LNCaP clone FGC (cell line): ENCODE measurements at places on chromosomes 6 and 20.
A peak's percentile ranks its signal among the peaks of the same experiment; 100 is the strongest.

GRCh38 chr6:131894493-131895424 is 56.4 kb downstream of the CCN2 start:
- DNase-seq: no peak

GRCh38 chr20:2801286-2801728 is 880 bp upstream of the CPXM1 start:
- DNase-seq: no peak

- no peak for DNase-seq
These were observed 42.3 kb upstream of the ATXN1 start for GRCh38 chr6:16803294-16804200.

- DNase-seq: peak; percentile 15
These were observed 2.1 kb downstream of the RAET1E start for GRCh38 chr6:149895833-149896271.

DNA sequence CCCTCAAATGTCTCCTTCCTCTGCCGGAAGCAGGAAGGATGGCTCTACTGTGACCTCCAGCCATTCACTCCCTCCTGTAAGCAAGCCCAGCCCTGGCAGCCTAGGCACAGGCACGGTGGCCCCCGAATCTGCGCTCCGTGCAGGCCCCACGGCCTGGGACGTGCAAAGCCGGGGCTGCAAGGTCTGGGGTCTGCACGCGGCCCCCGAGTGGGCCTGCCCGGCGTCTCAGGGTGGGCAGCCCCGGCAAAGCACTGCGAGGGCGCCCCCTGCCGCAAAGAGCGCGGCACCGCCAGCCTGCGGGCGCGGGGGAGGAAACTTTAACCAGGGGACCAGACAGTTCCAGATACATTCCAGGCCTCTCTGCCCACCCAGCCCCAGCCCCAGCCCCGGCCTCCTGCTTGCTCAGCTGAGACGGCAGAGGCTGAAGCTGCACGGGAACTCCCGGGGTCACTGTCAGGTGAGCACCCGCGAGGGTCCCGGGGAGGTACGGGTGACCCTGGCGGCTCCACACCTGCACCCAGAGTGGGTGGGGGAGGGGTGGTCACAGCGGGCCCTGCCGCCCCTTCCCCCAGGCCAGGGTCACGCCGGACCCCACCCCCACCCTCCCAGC is 98.8 kb downstream of the ASXL1 start:
- DNase-seq: no peak

GRCh38 chr20:2446845-2447244 is 23.7 kb downstream of the SNRPB start:
- no peak for DNase-seq

- DNase-seq: no peak
These were observed 6.4 kb downstream of the HLA-DQB1 start for GRCh38 chr6:32659856-32660595.

- no peak for DNase-seq
These were observed at the start of gene ADAM33 for GRCh38 chr20:3681931-3682781. TSS of gene ADAM33 (minus strand) at chr20:3682010. CDS start at chr20:3682004, 6 bp downstream.

DNA sequence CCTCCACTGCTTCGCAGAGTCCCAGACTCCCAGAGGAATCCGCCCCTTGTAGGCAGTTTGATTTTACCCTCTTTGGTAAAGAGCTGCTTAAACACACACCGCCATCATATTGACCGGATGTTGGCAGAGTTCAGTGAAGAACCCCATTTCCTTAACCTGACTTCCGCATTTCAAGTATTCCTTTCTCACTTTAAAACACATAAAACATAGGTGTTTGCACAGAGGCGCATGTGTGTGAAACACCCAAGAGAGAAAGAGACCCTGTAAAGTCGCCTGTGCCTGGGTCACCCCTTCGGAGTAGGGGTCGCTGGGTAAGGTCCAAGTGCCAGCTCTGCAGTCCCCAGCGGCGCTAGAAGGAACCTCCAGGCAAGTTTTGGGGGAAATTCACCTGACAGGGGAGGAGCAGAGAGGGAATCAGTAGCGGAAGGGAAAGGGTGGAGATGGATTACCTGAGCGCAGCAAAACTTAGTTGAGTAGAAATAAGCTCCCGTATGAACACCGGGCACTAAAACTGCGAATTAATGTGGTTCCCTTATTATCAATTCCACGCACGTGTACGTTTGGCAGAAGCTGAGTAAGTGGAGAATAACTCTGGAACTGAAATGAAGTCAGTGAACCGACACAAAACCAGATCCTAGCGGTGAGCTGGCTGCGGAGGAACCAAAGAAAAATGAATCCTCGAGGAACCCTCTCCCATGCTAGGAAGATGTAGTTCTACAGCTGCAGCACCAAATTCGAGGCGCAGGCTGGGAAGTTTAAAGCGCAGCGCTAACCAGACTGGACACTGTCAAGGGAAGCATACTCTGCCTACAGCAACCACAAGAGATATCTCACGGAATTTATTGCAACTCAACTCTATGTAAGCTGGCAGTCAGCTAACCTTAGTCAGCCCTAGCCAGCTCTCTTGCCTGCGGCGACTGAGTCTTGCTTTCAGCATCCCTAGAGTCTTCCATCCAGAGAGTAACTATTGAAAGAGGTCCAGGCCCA is 3.5 kb upstream of the HTR1B start:
- no peak for DNase-seq

- DNase-seq: no peak
These were observed 57.0 kb downstream of the FAM50B start for GRCh38 chr6:3905945-3906845.

GRCh38 chr6:12026120-12026519 is 14.0 kb downstream of the HIVEP1 start:
- DNase-seq: no peak

DNA sequence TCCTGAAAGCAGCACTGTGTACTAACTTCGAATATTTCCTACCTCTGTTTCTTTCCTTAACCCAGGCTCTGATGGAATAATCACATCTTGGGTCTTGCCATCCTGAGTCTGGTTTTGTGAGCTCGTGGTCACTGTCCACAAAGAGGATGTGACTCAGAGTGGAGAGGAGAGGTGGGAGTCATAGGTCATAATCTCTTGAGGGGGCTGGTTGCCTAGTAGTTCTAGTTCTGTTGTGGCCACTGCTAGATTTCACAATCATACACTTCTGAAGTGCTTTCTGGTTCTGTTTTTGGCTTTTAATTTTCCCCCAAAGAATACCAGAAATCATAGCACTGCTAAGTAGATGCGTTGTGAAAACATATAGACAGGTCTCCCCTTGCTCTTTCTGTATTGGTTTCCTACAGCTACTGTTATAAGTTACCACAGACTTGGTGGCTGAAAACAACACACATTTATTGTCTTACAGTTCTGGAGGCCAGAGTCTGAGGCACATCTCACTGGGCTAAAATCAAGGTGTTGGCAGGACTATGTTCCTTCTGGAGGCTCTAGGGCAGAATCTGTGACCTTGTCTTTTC is 102.8 kb downstream of the NRSN1 start:
- no peak for DNase-seq

GRCh38 chr20:46938434-46938833 is 43.8 kb downstream of the EYA2 start:
- DNase-seq: no peak

DNA sequence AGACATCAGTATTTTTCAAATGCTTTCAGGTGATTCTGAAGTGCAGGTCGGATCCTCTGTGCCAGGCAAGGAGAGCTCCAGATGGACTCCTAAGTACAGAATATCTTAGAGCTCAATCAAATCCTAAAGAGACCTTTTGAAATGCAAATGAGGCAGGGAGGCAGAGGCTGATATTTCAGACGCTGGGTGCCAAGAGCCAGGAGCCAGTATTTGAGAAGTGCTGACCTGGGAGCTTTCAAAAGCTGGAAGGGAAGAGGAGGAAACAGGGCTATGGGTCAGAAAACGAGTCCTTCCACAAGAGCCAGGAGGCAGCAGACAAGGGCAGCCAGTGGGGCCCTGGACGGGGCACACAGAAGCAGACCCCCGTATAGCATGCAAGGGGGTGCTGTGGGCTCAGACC is 46.1 kb upstream of the DSN1 start:
- DNase-seq: peak; percentile 26

DNA sequence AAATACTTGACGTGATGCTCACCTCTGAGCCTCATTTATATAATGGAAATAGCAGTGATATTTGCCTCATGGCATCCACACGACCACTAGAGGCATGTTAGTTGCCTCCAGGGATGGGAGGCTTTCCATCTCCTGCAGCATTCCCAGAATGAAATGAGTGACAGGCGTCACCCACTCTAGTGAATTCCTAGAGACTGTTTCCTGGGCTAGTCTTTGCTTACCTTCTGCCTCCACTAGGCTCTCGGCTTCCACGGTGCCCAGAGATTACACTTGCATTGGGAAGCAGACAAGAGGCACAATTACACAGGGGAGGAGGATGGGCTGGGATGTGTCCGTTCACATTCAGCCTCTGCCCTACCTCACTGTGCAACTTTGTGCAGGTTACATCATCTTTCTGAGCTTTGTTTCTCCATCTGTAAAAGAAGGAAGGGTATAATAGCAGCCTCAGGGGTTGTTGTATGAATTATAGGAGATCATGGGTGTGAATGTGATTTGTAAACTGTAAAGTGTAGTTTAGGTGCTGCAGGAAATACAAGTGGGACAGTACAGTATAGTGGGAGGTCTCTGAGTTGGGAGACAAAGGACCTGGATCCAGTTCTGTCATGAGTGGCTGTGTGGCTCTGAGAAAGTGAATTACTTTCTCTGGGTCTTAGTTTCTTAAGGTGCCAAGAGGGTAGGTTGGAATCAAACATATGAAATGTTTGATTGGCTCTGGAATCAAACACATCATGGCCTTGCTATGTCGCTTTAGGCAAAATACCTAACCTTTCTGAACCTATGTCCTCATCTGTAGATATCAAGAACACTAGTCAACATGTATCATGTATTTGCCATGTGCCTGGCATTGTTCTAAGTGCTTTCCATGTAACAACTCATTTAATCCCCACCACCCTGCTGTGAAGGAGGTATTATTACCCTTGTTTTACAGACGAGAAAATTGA is 3.6 kb upstream of the VSTM2L start:
- no peak for DNase-seq

DNA sequence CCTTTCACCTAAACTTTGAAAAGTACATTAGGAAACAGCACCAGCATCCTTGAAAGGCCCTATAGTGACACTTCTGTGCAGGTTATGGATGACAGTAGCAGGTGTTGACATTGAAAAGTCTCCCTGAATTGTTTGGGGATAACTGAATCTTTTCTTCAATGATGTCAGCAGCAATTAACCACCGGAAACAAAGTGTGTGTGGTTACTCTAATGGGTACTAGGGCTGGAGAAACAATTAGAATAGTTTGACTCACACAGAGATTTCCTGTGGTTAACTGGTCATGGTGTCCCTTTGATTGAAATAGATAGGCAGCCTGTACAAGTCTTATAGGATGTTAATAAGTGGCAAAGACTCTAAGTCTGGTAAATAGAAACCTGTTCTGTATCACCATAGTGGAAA is 189.1 kb downstream of the TBX18 start:
- DNase-seq: no peak

GRCh38 chr6:42777126-42777822 is 4.6 kb upstream of the BICRAL start:
- no peak for DNase-seq

DNA sequence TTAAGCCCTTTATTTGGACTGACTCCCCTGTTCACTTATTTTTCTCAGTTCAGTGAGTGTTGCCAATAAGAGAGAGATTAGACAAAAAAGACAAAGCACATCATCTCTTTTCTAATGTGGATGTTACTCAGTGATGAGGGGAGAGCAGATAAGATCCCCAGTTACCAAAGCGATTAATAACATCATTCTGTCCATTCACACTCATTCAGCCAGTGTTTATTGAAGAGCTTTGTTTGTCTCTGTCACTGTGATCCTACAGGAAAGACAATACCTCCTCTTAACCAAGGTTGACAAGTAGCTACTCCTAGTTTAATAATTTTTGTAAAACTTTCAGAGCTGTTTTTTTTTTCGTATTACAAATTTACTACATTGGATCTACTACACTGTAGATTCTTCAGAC is 163.0 kb downstream of the EYA4 start:
- DNase-seq: no peak

DNA sequence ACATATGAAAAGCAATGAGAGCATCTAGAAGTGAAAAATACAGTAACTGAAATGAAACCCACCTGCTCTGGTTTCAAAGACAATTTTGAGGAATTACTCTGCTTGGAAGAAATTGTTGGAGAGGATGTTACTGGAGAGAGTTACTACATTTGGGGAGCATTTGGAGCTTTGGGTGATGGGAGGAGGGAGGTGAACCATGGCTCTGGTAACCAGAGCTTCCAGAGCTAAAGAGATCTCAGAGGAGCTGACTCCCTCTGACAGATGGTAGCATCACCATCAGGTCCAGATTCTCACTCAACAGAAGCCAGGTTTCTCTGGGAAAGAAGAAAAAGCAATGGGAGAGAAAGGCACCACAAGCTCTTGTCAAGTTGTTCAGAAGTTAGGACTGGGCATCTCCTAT is 42.2 kb upstream of the SMAP1 start:
- DNase-seq: no peak

DNA sequence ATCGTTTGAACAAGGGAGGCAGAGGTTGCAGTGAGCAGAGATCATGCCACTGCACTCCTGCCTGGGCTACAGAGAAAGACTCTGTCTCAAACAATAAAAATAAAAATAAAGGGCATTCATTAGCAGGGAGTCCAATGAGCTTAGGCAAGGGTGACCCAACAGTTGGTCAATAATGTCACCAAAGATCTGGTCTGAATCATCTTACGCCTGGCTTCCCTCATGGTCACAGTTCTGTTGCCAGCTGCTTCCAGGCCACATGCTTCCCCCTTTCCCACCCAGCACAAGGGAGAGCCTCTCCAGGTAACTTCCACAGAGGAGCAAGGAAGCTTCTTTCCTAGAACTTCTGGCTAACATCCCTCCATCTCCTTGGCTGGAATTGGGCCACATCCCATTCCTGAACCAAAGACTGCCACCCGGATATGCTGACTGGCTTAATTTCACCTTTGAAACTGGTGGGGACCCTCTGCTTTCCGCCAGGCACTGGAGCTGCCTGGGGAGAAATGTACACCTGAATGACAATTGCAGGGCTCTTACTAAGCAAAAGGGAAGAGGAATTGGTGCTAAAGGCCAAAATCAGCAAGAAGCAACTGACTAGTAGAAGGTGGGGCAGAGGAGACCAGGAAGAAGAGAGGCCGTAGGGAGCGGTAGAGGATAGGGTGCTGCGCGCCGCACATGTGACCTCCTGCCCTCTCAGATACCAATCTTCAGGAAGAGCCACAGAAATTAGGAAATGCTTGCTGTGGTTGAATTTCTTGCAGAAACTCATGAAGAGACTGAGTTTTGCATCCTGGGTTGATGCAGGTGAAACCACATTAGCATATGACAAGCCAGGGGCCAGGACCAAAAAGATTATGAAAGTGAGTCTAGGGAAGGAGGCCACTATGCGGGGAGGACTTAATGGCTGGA is 8.3 kb upstream of the SCML4 start:
- DNase-seq: no peak

- no peak for DNase-seq
These were observed 73.2 kb upstream of the DUSP22 start for GRCh38 chr6:219019-219570.

- DNase-seq: peak; percentile 71
These were observed 13.5 kb upstream of the ZNF391 start for GRCh38 chr6:27374824-27375612.

DNA sequence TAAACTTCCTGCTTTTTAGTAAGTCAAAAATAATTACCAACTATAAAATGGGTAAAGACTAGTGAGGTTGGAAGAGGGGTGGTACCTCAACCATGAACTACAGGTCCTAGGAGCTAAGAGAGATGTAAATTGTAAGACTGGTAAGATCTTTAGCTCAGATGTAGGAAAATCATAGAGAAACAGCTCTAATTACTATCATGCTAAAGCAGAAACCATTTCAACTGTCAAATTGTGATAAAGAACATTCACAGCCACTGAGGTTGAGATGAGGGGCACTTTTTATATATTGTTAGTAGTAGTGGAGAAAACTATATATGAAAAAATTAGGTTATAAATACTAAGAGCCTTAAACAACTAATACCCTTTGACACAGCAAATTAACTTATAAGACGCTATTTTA is 20.0 kb downstream of the CDK19 start:
- DNase-seq: no peak
